Fibroblast of the aortic adventitia (primary cell): ENCODE measurements at places on chromosomes 11 and 22.

DNA sequence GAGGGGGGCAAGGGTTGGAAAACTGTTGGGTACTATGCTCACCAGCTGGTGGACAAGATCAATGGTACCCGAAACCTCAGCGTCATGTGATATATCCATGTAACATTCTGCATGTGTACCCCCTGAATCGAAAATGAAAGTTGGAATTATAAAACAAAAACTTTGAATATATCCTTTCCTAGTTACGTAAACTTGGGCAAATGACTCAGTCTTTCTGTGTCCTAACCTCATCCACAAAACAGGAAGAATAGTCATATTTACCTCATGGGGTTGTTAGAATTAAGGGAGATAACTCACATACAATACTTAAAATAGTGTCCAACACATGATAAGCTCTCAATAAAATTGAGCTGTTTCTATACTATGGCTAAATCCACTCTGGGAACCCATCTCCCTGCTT is 620.1 kb upstream of the KIRREL3 start:
- DNase-seq: peak; percentile 5

DNA sequence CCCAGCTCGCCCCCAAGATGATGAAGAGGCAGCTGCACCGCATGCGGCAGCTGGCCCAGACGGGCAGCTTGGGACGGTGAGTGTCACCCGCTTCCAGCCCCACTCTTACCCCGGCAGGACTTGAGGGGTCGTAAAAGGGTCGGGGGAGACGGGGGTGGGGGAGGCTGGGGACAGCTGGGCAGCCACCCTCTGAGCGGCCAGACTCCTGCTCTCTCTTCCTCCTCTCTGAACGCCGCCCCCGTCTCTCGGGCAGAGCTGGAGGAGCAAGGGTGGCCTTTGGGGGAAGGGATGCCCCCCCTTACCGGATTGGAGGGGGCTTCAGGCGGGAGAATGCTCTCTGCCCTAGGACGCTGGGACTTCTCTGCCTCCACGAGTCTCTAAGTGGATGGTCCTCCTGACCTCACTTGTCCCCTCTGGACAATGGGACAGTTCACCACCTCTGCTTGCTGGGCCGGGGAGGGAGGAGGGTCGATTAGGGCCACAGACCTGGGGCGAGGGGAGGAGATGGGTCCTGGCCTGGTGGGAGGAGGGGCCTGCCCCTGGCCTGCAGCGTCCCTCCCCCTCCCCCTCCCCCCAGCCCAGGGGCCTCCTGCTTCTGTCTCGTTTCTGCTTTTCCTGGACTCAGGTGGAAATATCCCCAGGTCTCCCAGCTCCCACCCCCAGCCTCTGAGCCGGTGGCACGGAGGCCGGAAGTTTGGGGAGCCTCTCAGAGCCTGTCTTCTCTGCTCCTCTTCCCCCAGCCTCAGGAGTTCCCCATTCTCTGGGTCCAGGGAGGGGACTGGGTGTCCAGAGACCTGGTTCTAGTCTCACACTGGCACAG is 512 bp downstream of the SH3BP1 start:
- DNase-seq: no peak

DNA sequence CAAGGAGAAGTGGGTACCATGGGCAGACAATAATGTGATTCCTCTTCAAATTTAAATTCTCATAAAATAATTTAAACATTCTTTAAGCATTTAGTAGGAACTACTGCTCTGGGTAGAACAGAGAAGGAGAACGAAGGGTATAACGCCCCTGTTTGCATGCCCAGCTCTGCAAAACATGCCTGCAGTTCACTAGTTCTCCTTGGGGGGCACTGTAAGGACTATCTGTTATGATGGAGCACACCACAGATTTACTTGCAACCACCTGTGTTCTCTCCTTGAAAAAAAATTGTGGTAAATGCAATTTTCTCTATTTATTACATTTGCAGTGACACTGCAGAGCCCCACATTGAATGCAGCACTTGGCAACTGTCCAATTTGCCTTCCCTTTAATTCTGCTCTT is 100.3 kb downstream of the GUCY1A2 start:
- peak; percentile 20 for DNase-seq

- no peak for DNase-seq
Observed at GRCh38 chr22:32407936-32408335, 4.1 kb downstream of the RTCB start.

DNA sequence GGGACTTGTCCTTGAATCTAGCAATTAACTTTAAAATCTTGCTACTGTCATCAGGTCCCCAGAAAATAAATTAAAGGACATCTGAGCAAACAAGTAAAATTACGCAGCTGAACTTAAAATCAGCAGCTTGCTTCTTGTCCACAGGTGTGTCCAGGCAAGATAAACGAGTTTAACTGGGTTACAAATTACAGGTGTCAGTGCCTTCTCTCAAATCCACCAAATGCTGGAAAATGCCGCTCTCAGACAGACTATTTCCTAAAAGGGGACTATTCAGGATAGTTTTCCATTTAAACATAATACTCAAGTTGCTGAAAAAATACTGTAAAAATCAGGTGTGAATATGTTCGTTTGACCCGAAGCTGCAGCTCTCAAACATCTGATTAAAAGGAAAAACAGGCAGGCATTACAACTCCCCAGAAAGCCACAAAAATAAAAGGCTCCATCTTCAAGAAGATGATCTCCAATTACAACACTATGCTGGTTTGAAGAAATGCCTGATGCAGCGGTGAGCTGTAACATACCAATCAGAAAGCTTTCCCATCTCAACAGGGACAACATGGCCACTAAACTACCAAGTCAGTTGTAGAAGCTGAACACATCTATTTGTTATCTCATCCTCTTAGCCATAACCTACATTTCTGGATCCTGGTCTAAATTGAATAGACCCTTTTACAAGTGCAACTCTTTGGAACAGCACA is 82.1 kb downstream of the CADM1 start:
- no peak for DNase-seq
